ENCODE measurements at places on chromosomes 13 and 19.

DNA sequence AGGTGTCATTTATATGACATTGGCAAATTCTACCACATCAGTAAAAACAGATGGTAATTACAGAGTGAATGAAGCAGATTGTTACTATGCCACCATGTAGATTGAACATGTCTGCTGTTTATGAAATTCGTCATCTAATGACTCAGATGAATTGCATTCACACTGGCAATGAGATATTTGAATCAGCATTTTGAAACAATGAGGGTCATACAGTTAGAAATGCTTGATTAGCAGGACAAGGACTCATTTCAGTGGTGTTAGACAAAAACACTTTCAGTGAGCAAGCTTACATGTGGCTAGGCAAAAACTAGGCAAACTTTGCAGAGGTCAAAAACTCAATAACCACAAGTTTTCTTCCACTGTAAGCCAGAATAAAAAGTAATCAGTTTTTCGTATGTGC is 1165.0 kb downstream of the SLITRK1 start:
- DNase-seq = no peak

DNA sequence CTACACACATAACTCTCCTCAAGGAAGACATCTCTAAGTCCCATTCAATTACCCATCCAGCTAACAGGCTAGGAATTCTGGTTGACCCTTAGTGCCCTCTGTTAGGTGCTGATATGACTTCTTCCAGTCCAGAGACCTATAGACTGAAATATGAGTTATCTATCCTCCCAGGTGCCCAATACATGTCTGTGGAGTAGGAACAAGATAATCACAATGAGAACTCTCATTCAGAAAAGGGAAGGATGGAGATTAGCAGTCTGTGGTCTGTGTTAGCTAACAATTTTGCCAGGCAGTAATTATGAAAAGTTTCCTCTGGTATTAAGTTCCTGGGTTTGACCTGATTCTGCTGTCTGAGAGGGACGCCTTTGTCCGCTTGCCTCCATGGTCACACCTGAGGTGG is 44.2 kb upstream of the SLAIN1 start:
- no peak for DNase-seq

DNA sequence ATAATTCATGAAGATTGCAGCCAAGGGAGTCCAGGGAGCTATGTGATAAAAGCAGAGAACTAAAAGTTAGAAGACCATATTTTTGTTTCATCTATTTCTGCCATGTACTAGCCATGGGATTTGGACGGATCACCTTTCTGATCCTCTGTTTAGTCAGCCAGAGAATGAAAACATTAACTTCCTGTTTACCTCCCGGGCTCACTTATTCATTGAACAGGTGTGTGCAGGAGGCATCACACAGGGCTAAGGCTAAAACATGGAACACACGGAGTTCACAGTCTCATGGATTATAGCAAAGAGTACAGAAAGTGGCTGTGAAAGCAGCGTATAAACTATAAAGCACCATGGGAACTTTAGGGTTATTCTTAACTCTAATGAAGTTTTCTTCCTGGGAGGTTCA is 96.8 kb downstream of the GPR12 start:
- DNase-seq = no peak

GRCh38 chr19:33333642-33334041 is 31.3 kb upstream of the CEBPA start:
- no peak for DNase-seq

DNA sequence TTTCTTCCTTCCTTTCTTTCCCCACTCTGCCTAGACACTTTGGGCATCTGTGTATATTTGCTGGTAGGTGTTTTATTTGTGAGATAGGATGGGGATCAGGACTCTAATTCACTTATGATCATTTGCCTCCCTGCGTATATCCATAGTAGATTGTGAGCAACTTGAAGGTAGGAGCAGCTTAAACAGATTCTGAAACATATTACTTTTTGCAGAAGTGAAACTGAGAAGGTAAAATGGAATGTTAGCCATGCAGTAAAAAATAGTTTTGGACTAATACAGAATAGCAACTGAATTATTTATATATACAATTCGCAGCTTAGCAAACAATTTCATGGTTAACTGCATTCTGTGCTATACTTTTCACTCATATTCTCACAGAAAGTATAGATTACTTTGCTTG is 38.7 kb downstream of the RNF6 start:
- no peak for DNase-seq

- no peak for DNase-seq
These were observed 364.2 kb downstream of the IRS2 start for GRCh38 chr13:109422161-109422560.

DNA sequence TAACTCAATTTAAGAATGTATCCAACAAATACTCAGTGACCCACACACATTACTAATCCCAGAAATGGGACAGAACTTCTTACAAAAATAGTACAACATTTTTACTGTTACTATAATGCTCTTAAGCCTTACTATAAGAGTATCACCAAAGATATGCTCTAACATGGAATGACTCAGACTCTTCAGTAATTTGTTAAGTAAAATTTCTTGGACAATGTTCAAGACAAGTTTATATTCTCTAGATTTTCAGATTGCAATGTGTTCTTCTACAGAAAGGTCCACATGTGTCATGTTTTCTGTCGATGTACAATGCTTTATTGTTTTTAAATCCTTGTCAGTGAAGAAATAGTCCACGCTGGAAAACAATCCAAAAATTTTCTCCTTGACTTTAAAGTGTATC is 66.3 kb upstream of the RFXAP start:
- DNase-seq = no peak

- DNase-seq = no peak
These were observed 13.2 kb upstream of the ASF1B start for GRCh38 chr19:14149509-14149994.

DNA sequence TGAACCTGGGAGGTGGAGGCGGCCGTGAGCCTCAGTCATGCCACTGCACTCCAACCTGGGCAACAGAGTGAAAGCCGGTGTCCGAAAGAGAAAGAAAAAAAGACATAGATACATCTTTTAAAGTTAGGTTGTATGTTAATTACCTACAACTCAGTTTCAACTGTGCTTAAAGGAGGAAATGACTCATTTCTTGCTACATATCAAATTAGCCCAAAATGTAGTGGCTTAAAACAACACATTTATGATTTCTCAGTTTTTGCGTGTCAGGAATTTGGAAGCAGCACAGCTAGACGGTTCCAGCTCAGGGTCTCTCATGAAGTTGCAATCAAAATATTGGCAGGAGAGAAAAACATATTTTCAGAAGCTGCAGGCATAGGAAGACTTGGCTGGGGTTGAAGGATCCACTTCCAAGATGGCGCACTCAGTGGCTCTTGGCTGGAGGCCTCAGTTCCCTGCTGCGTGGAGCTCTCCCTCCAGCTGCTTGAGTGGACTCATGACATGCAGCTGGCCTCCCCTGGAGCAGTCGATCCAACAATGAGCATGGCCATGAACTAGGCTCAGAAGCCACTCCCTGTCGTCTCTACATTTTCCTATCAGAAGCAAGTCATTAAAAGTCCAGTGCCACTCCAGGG is 7.1 kb downstream of the LDLR start:
- DNase-seq = no peak

DNA sequence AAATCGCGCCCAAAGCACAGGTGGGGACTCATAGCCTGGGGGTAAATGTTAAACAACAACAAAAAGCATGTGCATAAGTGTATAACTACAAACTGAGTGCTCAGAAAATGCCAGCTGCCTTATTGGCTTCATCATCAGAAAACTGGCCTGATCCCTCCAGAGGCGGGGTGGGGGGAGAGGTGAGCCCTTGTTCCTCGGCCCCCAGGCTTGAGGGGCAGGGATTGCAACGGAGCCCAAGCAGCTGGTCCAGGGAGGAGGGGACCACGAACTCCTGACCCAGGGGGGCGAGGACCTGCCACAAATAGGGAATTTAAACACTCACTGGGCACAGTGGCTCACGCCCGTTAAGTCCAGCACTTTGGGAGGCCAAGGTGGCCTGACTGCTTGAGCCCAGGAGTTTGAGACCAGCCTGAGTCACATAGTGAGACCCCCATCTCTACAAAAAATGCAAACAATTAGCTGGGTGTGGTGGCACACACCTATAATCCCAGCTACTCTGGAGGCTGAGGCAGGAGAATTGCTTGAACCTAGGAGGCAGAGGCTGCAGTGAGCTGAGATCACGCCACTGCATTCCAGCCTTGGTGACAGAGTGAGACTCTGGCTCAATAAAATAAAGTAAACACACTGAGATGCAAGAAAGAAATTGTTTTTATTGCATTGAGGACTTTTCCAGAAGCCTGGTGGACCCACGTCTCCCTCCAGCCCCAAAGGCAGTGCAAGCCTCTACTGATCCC is 8.7 kb downstream of the SIRT6 start:
- no peak for DNase-seq

DNA sequence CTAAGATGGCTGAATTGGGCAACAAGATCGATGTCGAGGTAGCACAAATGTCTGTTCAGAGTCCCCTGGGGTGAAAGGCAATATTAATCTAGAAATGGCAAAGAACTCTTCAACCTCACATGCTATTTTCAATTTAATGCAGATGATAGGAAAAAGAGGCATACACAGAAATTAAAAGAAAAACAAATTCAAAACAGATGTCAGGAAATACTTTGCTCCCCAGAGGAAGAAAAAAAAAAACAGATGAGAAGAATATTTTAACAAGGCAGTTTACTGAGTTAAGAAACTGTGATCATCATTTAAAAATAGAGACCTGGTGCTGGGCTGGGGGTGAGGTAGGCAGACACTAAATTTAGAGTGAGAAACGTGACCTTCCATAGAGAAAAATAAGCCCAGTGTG is 421.9 kb upstream of the ARGLU1 start:
- DNase-seq = no peak

DNA sequence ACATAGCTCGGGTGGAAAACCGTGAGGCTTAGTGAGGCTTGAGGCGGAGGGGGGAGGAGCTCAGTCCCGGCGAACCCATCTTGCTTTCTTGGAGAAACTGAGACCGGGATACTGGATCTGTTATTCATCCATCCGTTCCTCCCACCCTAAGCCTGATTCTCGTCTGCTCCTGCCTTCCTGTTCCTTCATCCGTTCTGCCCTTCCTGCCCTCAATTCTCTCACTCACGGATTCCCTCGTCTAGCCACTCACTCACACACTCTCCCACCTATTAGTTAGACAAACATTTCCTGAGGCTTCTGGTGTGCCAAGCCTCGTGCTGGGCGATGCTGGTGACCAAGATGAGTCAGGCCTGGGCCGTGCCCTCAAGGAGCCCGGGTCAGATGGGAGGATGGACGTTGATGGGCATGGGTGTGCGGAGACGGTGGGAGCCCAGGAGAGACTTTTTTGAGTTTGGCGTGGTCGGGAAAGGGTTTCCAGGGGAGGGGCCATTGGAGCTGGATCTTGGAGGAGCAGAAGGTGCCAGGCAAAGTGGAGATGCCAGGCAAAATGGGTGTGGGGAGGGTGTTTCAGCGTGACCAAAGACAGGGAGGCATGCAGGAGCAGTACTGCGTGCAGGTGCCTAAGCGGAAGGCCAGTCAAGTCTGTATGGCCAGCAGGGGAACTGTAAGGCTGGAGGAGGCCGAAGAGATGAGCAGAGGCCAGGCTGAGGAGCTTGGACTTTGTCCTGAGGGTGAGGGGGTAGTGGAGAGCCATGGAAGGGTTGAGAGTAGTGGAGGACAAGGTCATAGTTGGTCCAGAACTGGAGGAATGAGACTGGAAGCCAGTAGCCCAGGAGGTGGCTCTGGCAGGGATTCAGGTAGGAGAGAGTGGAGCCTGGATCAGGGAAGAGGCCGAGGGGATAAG is 7.4 kb upstream of the CNFN start:
- no peak for DNase-seq
